Activated CD8-positive, alpha-beta memory T cell treated with anti-CD3 and anti-CD28 coated beads, Interleukin-2, amount 50 U/mL, for 48 hours (primary cell): ENCODE measurements at places on chromosomes 16 and 17.

DNA sequence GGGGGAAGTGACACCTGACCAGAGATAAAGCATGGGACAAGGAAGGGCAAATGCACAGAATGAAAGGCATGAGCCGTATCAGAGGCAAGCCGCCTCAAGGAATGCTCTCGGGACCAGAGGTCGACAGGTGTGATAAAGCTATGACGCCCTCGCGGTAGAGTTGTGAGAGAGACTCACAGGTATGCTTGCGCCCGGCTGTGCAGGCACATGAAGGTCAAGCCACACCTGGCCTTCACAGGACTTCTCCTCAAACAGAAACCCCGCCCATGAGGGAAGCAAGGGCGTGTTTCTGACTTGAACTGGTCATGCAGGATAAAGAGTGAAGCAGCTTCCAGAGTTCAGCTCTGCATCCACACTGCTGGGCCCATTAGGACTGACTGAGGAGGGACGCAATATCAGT is 7.8 kb downstream of the NCBP3 start:
- no peak for DNase-seq

DNA sequence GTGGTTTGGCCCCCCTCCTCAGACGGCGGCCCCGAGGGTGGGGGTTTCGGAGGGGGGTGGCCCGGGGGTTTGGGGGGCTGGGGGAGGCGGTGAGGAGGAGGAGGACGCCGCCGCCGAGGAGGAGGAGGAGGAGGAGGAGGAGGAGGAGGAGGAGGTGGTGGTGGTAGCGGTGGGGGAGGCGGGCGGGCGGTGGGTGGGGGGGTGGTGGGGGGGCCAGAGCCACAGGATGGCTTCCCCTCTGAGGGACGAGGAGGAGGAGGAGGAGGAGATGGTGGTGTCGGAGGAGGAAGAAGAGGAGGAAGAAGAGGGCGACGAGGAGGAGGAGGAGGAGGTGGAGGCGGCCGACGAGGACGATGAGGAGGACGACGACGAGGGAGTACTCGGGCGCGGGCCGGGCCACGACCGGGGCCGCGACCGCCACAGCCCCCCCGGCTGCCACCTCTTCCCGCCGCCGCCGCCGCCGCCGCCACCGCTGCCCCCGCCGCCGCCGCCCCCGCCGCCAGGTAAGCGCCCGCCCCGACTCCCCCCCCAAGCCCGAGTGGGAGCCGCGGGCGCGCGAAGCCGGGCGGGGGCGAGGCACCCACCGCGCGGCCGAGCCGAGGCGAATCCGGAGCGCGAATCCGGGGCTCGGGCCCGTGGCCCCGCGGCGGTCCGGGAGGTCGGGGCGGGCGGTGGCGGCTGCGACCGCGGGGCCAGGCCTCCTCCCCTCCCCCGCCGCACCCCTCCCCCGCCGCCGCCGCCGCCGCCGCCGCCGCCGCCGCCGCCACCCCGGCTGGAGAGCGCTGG is 3.8 kb upstream of the CHD3 start:
- peak; percentile 68 for DNase-seq

- peak; percentile 20 for DNase-seq
Measured at GRCh38 chr17:31915456-31916100, 14.1 kb upstream of the UTP6 start.

DNA sequence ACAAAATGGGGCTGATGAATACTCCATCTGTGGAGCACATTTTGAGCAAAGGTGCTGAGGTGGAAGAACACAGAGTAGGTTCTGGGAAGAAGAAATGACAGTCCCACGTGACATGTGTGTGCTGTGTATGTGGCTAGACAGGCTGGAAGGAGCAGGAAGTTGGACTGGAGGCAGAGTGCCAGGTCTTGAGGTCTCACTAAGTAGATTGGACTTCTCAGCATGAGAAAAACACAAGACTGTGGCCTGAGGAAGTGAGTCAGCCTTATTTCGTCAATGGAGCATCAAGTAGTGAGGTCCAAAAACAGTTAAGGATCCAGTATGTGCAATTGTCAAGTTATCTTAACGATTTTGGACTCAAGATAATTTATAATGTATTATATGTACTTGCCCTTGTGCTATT is 736.5 kb downstream of the KCNJ2 start:
- DNase-seq: no peak

DNA sequence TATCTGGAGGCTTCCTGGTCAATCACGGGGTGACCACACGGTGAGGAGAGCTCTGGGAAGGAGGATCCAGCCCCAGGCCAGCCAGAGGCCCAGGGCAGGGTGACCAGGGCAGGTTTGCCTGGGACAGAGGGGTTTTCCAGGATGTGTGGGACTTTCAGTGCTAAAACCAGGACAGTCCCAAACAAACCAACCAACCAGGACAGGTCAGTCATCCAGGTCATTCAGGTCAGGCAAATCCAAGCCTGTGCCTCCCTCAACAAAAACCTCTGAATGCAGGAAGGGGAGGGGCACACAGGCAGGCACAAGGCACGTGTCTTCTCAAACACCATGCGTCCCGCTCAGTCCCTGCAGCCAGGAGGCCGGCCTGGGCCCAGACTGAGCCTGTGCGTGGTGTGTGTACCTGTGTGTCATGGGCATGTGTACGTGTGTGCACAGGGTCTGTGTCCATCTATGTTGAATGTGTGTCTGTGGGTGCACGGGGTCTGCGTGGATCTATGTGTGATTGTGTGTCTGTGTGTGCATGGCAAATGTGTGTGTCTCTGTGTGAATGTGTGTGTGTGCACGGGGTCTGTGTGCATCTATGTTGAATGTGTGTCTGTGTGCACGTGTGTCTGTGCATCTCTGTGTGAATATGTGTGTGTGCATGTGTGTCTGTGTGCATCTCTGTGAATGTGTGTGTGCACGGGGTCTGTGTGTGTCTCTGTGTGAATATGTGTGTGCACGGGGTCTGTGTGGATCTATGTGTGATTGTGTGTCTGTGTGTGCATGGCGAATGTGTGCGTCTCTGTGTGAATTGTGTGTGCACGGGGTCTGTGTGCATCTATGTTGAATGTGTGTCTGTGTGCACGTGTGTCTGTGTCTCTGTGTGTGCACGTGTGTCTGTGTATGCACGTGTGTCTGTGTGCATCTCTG is 78.9 kb downstream of the RTN4RL1 start:
- no peak for DNase-seq

DNA sequence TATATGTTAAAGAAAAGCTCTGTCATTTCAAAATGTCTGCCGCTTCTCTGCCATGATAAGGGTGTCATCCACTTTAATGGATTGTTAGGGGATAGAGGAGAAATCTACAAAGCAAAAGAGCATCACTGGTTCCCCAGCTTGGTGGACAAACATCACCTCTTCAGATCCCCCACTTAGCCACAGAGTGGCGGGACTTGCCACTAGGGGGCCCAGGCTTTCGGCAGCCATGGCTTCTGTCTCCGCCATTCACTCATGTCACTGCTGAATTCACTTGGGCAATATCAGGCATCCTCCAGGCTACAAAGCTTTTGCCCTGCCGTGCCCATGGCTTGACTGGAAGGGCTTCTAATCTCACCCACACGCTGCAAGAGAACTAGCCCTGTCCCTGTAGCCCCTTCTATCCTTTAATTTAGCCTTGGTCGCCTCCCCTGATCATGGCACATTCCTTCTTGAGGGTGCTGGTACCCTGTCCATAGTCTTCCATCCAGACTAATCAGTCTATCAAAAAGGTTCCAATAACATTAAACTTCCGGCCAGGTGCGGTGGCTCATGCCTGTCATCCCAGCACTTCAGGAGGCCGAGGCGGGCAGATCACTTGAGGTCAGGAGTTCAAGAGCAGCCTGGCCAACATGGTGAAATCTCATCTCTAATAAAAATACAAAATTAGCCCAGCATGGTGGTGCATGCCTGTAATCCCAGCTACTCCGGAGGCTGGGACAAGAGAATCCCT is 34.7 kb downstream of the SBK1 start:
- peak; percentile 84 for DNase-seq

GRCh38 chr16:27799896-27800295 is 250.0 kb downstream of the KATNIP start:
- DNase-seq: no peak

- no peak for DNase-seq
Measured at GRCh38 chr17:45895969-45896785, 1.8 kb downstream of the MAPT start.

GRCh38 chr16:86631444-86631843 is 53.1 kb downstream of the FOXL1 start:
- no peak for DNase-seq

DNA sequence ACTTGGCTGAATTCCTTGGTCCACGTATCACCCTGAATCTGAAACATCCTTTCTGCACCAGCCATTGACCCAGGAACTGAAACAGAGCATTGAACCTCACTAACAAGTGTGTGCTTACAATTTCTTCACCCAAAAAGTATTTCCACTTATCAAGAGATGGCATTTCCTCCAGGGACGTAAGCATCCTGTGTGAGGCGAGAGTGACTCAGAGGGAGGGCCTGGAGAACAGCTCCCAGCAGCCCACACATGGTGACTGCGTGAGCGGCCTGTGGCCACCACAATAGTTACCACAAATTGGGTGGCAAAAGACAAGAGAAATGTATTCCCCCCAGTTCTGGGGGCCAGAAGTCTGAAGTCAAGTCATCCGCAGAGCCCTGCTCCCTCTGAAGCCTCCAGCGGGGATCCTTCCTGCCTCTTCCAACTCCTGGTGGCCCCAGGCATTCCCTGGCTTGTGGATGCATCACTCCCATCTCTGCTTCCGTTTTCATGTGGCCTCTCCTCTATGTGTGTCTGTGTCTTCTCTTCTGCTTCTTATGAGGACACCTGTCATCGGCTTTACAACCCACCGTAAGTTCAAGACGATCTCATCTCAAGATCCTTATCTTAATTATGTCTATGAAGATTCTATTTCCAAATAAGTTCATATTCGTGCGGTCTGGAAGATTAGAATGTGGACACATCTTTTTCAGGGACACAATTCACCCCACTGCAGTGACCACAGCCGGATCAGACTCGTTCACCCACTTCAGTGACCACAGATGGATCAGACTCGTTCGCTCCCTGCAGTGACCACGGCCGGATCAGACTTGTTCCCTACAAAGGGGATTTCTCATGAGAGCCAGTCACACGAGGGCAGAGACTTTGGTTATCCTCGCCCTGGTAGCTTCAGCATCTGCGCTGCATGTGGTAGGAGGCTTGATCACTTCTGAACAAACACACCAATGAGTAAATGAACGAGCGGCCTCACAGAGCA is 122.6 kb upstream of the FOXF1 start:
- no peak for DNase-seq

- DNase-seq: no peak
Measured at GRCh38 chr16:66842765-66843164, 1.4 kb upstream of the CA7 start.

DNA sequence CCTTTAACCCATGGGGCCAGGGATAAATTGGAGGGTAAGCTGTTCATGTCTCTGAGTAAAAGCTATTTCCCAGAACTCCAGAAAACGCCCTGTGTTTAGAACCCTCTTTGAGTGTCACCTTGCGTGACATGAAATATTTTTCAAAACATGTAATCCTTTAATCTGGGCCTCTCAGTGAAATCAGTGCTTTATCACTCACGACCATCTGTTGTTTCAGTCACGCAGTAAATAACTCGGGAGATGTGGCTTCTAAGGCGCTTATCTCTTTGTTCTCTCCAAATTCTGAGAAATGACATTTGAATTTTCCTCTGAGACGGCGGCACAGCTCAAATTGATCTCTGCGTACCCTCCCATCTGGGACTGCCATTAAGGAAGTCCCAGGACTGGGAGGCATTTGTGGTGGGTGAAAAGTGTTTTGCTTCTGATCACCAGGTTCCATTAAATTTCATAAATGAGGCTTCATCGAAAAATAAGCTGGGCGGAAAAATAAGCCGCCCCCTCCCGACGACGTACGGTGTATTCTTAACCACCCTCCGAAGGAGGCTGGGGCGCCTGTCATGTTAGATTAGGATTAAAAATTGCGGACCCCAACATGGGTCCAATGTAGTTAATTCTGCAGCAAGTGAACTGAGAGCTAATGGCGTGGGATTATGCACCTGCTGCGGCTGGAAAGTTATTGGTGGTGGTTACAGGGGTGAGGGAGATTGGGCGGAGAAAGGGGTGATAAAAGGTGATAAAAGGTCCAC is 12.7 kb downstream of the WFDC1 start:
- no peak for DNase-seq

GRCh38 chr17:8835106-8835505 is 32.4 kb downstream of the PIK3R6 start:
- peak; percentile 40 for DNase-seq

DNA sequence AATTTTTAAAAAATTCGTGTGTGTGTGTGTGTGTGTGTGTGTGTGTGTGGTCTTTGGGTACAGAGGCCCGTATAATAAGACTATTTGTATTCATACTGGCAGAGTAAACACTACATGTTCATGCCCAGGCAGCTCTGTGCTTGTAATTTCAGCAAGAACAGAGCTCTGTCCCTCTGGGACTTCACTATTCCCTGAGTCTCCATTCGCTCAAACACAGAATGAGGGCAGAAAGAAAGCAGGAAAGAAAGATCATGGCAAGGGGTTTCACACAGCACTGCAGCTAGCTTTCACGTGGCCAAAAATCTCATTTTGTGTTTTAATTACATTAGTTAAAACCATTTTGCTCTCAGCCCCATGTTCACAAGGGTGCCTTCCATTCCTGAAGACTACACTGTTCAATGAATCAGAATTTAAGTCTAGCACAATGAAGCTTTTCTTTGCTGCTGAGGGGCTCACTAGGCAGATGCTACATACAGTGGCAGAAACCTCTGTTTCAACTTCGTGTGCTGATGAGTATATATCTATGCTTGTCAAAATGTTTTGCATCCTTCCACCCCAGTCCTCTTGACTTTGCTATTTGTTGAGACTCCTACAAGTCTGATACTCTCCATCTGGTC is 198.4 kb upstream of the C17orf78 start:
- DNase-seq: no peak

DNA sequence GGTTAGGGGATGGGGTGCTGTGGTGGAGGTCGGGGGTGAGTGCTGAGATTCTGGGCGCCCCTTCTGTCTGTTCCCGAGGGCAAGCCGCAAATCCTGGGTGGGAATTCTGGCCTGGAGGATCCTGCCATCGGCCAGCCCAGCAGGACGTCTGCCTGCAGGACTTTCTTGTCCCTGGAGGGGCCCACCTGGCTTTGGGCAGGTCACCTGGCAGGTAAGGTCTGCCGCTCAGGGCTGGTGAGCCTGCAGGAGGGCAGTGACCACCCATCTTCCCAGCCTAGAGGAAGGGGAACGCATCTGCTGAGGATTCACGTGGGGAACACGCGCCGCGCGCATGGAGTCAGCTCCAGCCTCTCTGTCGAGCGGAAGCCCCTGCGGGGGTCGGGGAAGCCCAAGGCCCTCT is 5.4 kb downstream of the RNF222 start:
- DNase-seq: no peak

- DNase-seq: no peak
Measured at GRCh38 chr17:27624539-27624938, 6.4 kb upstream of the LGALS9 start.

- no peak for DNase-seq
Measured at GRCh38 chr16:83925957-83926725, 26.9 kb upstream of the OSGIN1 start.

DNA sequence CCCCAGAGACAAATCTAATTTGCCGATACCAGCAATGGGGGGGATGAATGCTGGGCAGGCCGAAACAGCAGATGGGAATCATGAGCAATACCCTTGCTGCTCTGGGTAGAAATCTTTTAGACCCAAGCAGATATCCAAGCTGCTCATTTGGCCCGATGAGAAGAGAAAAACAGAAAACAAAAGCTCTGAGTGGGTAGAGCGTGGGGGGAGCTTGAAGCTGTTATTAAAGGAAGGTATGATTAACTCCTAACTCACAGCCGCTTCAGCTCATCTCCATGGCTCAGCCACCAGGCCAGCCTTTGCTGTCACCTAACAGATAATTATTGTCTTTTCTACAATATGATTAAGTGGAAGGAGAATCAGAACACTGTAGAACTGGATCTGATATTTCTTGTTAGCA is 58.3 kb downstream of the VPS35L start:
- DNase-seq: no peak

GRCh38 chr16:19094542-19095365 is 19.0 kb upstream of the ITPRIPL2 start:
- DNase-seq: no peak
